ENCODE measurements at places on chromosomes 6 and 20. TPM values are rescaled to one million over a fixed set of nuclear protein-coding genes. Genes with fewer than 3 reads are reported as not detected.

DNA sequence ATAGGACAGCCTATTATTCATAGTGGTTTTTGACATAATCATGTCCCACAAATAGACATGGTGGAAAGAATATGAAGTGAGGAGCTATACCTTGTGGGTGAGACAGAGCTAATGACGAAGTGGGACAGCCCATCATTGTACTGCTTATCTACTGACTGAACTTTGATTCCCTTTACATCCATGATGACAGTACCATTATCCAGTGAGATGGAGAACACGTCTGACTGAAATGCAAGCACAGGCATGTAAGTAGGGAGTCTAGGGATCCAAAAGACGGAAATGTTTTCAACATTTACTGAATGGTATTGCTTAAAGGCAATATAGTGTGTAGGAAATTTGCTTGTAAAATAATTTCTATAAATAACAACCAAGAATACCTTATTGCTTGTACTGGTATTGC lies 43.5 kb downstream of the FAM229B start:
- no peak for DNase-seq

Gene GSTA4
- 109 TPM for polyA plus RNA-seq

Gene ADGRF1
- polyA plus RNA-seq, result 36.5 TPM

- DNase-seq, result no peak
Measured at GRCh38 chr6:15464211-15464725, 198.6 kb downstream of the DTNBP1 start.

DNA sequence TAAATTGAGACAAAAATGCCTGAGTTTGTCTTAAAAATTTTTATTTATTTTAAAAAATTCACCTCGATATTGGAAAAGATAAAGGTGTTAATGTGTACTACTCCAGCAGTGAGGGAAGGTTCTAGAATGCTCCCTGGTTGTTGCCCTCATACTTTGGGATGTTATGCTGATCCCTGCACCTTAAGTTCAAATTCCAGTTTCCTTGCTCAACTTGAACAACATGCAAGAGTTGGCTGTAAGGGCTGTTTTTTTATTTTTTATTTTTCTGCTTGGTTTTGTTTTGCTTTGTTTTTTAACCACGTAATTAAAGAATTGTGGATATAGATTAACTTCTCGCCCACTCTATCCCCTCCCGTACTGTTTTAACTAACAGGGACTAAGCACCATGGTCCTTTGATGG lies 158.7 kb upstream of the CITED2 start:
- no peak for DNase-seq

GRCh38 chr20:57470666-57471495 lies 54.1 kb downstream of the CTCFL start:
- DNase-seq, result no peak

DNA sequence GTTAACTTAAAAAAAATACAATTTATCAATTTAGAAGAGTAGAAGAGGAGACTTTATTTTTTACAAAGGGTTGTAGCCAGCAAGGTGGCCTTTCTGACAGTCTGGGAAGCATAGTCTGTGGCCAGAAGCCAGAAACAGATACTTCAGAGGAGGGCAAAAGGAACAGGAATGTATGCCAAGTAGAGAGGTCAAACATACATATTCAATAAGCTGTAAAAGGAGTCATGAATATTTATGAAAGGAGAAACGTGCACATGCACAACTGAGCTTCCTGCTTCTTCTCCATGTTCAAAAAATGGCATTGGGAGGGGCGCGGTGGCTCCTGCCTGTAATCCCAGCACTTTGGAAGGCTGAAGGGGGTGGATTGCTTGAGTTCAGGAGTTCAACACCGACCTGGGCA lies 43.9 kb upstream of the FAM184A start:
- DNase-seq, result no peak

DNA sequence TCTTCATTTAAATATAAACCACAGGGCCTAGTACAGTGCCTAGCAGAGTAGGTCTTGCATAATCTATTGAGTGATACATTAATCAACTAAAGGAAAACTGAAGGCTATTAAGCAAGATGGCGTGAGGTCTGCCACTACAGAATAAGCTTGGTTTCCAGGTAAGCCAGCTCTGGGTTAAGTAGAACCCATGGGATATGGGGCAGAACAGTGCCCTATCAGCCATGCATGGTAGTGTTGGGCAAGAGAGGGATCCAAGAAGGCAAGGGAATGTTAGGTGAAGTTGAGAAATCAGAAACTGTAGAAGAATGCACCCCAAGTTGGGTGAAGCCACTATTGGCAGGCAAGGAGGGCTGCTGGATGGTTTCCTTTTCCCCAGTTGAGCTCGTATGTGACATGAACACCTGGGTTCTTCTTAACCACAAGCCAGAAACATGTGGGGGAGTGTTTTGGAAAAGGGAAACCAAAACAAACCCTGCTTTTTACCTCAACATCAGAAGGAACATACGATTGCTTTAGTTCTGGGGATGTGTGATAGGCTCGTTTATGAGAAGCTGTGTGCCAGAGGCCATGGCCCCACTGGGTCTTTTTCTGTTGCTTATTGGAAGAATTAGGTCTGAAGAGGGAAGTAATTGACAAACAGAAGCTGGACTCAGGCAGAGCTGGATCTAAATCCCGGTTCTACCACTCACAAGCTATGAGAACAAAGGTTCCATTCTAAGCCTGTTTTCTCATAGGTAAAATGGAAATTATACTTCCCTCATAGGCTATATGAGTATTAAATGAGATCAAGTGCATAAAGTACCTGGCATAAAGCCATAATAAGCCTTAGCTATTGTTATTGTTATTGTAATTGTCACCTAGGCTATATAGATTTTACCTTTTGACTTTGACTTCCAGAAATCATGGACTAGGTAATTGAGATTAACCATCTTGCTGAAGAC lies 33.5 kb downstream of the NEDD9 start:
- no peak for DNase-seq

Gene STMND1
- 0.31 TPM for polyA plus RNA-seq

Gene IL17A
- not detected for polyA plus RNA-seq

Gene KHDC1
- 9.1 TPM for polyA plus RNA-seq

Gene PRPH2
- polyA plus RNA-seq, result 2.3 TPM

DNA sequence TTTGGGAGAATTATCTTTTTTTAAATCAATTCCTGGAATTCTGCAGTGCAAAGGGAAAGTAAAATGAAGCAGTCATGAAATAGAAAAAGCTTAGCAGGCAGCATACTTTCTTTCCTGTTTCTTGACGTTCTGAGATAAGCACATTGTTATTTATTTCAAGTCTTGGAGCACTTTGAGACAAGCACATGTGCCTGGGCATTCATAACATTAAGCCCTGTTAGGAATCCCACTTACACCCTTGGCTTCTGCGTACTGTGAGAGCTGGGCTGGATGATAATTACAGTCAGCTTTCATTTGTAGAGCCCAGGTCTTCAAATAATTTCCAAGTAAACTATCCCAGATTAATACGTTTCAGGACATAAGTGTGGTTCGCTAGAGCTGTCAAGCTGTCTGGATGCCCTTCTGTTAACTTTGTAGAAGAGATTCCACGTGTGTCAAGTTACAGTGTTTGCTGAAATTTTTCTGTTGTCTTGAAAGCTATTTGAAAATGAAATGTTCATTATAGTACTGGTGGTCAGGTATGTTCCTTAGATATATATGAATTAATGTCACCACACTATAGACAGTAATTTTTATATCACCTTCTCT lies 8.9 kb downstream of the FARS2 start:
- DNase-seq, result no peak

Gene FOXC1
- 83.1 TPM for polyA plus RNA-seq

- DNase-seq, result no peak
Measured at GRCh38 chr6:47342824-47343223, 33.1 kb upstream of the TNFRSF21 start.

DNA sequence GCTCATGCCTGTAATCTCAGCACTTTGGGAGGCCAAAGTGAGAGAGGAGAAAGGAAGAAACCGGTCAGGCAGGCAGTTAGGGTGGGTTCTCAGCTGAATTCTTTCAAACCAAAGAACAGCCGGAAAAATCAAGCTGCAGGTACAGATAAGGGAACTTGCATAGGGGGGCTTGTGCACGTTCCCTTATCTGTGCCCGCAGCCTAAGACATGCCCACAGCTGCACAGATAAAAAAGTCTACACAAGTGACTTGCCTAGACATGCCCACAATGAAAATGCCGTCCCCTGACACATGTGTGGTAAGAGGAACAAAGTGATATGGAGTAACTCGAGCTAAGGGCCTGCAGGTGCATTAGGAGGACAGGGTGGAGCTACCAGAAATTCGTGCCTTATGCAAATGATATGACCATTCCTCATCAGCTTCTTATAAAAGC lies 175.8 kb upstream of the SALL4 start:
- no peak for DNase-seq

- no peak for DNase-seq
Measured at GRCh38 chr6:109815054-109815453, 124.0 kb downstream of the FIG4 start.

Gene CAGE1
- not detected for polyA plus RNA-seq

Gene FAM209A
- not detected for polyA plus RNA-seq

DNA sequence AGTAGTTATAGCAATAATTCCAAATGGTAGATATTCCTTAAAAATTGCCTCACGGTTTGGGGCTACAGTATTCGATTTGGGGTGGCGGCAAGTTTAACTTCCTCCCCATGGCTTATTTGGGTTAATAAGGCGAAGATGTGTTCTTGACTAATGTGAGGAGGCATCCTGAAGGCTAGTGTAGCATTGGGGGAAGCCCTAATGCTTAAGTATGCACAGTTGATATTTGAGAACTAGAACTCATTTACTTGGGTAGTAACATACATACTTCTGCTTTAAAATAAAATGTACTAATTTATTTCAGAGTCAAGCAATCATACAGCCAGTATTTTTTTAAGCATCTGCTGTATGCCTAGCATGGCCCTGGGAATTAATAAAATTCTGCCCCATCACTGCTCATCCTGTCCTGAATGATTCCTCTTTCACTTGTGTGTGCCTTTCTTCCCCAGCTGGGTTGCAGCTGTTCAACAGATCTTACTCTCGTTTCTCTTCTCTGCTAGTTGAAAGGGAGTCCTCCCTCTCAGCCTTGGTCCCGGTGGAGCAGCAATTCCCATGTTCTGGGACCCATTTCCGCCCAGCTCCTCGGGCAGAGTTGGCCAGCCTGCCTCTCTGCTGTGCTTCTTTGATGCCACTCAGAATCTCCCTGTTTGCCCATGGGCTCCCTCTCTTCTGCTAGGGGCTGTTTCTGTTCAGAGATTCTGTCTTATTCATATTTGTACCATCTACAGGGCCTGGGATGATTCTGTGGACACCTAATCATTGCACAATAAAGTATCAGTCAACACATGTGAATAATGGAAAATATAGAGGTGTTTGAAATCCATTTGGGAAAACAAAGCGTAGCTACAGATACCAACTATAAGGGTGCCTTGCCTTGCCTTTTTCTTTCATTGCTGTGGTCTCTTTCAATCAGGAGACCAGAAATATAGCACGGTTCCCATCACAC lies 104.8 kb downstream of the ARID1B start:
- DNase-seq, result no peak

DNA sequence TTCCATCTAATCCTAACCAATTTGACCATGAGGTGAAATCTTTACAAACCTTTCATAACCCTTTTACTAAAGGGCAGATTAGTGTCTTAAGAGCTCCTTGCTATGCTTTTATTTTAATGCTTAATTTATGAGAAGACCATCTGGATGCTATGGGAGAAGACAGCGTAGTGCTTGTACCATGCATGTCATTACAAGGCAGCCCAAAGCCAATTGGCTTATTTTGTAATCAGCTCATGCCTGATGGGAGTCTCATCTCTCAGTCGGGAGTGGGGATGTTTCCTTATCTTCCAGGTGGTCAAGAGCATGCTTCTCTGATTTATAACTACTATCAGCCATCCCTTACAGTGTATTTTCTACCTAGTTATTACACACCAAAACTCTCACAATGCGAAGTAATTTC lies 304.7 kb downstream of the FARS2 start:
- no peak for DNase-seq

Measured in renal cortex interstitium (tissue), 15 donors.